Mesenchymal stem cell (in vitro differentiated cells and primary cell): ENCODE measurements at places on chromosomes 1 and 21.

- H3K4me3 ChIP-seq, result no peak overlapping the region
- no peaks in the 10 kb centered on the region for H3K36me3 ChIP-seq
- H3K4me1 ChIP-seq, result peaks cover 14% of the 10 kb centered on the region
- peak; percentile 51 for DNase-seq
- no peak overlapping the region for H3K27ac ChIP-seq
- H3K27me3 ChIP-seq, result no peaks in the 10 kb centered on the region
These were observed 1.4 kb downstream of the NCAM2 start for GRCh38 chr21:20999659-21000058.

- no peak overlapping the region for H3K4me3 ChIP-seq
- H3K36me3 ChIP-seq, result no peaks in the 10 kb centered on the region
These were observed 56.8 kb upstream of the PTGFRN start for GRCh38 chr1:116852910-116853309.

DNA sequence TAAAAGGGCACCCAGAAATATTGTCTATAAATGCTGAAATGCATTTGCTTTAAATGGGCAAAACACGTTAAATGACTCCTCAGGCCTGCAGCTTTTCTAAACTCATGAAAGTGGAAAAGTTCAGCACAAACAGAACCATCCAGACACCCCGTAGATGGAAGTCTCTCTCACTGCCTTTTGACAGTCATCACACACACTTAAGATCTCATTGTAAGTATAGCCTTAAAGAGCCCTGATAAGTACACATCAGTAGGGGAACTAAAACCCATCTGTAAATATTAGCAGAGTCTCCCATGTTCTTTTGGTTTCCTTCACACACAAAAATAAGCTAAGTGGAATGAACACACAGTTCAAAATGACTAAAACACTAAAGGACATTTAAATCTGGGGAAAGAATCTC lies 166.7 kb downstream of the LTN1 start:
- H3K4me3 ChIP-seq, result no peak overlapping the region
- no peaks in the 10 kb centered on the region for H3K4me1 ChIP-seq
- H3K27ac ChIP-seq, result no peak overlapping the region
- no peak for DNase-seq
- no peaks in the 10 kb centered on the region for H3K36me3 ChIP-seq
- no peaks in the 10 kb centered on the region for H3K27me3 ChIP-seq

- H3K4me3 ChIP-seq, result no peak overlapping the region
- peaks cover 39% of the 10 kb centered on the region for H3K27me3 ChIP-seq
- H3K4me1 ChIP-seq, result no peaks in the 10 kb centered on the region
These were observed 40.8 kb downstream of the KRTAP10-1 start for GRCh38 chr21:44499211-44499560.

DNA sequence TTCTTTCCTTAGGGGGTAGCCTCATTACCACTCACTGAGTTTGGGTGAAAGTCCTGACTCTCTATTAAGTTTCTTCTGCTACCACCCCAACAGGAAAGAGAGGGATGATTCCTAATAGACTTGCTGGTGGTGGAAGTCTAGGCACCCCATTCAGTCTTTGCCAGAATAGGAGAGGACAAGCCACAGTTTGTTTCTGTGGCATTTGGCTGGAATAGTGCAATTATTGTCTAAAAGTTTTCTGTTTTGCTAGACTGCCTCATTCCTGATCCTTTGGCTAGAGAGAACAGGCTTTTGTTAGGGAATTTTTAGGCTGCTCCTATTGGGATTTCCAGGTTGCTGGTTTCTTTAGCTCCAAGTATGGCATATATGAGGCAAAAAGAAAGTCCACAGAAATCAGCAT lies 9.9 kb upstream of the HJV start:
- no peaks in the 10 kb centered on the region for H3K27me3 ChIP-seq
- H3K27ac ChIP-seq, result no peak overlapping the region
- no peak for DNase-seq
- H3K4me1 ChIP-seq, result no peaks in the 10 kb centered on the region

- H3K27me3 ChIP-seq, result no peaks in the 10 kb centered on the region
- peak; percentile 64 for DNase-seq
- H3K27ac ChIP-seq, result peak overlapping the region; percentile 99
- no peak overlapping the region for H3K4me3 ChIP-seq
- H3K4me1 ChIP-seq, result peaks cover 24% of the 10 kb centered on the region
These were observed 24.5 kb upstream of the KIRREL1 start for GRCh38 chr1:157968946-157969345.

GRCh38 chr1:19202396-19202795 lies 7.7 kb downstream of the UBR4 start:
- H3K4me3 ChIP-seq, result no peak overlapping the region
- H3K27me3 ChIP-seq, result no peaks in the 10 kb centered on the region
- H3K4me1 ChIP-seq, result peaks cover 7% of the 10 kb centered on the region
- H3K36me3 ChIP-seq, result peaks cover 43% of the 10 kb centered on the region
- no peak for DNase-seq

GRCh38 chr1:88917321-88918025 lies 26.1 kb upstream of the GTF2B start:
- no peaks in the 10 kb centered on the region for H3K4me1 ChIP-seq
- DNase-seq, result no peak
- no peak overlapping the region for H3K27ac ChIP-seq
- H3K27me3 ChIP-seq, result no peaks in the 10 kb centered on the region
- H3K36me3 ChIP-seq, result peaks cover 16% of the 10 kb centered on the region
- H3K4me3 ChIP-seq, result peak overlapping the region; percentile 32
